ENCODE measurements at places on chromosomes 1 and 21.

DNA sequence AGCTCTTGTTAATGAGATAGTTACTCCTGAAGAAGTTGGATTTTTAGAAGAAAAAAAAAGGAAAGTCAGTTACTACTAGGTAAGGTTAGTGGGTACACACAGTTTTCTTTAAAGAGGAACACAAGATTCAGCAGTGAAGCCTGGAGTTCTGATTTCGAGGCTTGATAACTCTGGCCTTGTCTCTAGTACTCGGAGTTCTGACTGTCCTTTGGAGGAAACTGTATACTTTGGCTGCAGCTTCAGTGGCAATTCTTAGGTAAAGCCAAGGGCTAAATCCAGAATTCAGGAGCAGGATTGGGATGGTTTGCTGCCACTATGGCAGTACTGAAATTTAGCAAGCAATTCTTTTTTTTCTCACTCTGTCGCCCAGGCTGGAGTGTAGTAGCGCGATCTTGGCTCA lies 9.2 kb downstream of the ACADM start:
- no peak for DNase-seq

DNA sequence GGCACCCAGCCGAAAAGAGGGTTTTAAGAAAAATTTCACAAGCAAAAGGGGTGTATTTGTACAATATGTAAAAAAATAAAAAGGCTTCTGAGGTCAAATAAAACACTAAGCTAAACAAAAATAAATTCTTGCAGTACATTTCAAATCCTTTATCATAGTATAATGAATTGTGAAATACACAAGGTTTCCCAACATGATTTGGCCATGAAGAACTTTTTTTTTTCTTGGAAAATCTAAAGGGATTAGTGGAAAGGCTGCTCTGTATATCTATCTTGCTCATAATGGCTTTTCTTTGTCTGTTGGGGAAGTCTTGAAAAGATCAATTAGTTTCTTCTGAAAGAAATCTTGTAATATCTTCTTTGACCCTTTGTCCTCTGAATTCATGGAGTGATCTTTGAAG lies 593.4 kb downstream of the PLPP3 start:
- DNase-seq = no peak

- no peak for DNase-seq
Measured at GRCh38 chr1:179583771-179584320, 7.8 kb upstream of the TDRD5 start.

GRCh38 chr1:173479649-173480048 lies 2.5 kb downstream of the PRDX6 start:
- peak; percentile 19 for DNase-seq

DNA sequence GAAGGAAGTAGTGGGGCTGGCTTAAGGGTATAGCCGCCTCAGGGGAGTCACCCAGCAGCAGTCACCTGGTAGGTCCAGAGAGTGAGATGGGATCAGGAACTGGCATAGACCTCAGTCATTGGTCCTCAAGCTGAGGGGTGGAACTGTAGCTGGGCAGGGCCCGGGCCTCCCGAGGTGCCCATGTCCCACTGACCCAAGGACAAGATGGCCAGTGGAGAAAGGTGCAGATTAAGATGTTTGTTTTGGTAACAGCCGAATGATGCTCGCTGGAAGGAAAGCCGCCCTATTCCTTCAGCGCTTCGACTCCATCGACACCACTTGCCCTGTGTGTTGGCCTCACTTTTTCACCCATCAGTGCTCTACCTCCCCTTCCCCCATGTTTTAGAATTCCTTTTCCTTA lies 16.4 kb downstream of the COL9A2 start:
- DNase-seq = no peak

GRCh38 chr21:36155603-36156338 lies 853 bp upstream of the DOP1B start:
- peak; percentile 75 for DNase-seq

DNA sequence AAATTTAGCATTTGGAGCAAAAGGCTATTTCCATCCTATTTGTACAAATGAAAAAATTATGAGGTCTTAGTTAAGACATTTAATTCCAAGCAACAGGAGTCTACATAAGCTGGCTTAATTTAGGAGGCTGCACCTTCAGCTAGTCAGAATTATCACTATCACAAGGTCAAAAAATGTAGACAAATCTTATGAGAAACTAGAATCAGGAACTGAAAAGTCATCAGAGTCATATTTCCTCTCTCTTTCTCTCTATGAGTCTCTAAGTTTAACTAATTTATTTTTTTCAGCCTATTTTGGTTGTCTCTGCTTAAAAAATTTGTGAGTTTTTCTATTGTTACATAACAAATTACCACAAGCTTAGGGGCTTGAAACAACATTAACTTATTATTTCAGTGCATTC lies 807.1 kb upstream of the PRMT6 start:
- no peak for DNase-seq

GRCh38 chr1:61081686-61082310 lies 563 bp upstream of the NFIA start:
- peak; percentile 49 for DNase-seq

Data from kidney tubule cell (primary cell).